NCI-H446 treated with DMSO at 0.1 percent for 48 hours (cell line): ENCODE measurements at places on chromosomes 5 and 9.

- DNase-seq: no peak
These were observed 138.7 kb downstream of the AUH start for GRCh38 chr9:91223000-91223399.

- no peak for DNase-seq
These were observed 5.4 kb downstream of the UBE2QL1 start for GRCh38 chr5:6453937-6454560.

DNA sequence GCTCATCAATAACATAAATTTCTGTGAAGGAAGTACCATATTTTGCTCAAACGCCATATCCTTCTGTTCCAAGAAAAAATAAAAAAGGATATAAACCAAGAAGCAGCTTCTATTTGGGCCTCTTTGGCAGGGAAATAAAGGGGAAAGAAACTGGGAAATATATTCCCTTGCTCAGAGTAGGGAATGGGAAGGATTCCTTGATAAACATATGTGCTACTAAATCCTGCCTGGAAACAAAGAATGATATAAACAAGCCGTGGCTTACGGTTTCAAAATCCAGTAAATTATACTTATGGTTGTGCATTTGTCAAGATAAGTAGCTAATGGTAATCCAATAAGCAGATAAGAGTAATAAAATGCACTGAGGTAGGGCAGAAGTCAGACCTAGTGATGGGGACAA is 481.6 kb downstream of the NTRK2 start:
- DNase-seq: no peak

GRCh38 chr9:129598089-129598596 is 22.8 kb downstream of the C9orf50 start:
- DNase-seq: no peak

DNA sequence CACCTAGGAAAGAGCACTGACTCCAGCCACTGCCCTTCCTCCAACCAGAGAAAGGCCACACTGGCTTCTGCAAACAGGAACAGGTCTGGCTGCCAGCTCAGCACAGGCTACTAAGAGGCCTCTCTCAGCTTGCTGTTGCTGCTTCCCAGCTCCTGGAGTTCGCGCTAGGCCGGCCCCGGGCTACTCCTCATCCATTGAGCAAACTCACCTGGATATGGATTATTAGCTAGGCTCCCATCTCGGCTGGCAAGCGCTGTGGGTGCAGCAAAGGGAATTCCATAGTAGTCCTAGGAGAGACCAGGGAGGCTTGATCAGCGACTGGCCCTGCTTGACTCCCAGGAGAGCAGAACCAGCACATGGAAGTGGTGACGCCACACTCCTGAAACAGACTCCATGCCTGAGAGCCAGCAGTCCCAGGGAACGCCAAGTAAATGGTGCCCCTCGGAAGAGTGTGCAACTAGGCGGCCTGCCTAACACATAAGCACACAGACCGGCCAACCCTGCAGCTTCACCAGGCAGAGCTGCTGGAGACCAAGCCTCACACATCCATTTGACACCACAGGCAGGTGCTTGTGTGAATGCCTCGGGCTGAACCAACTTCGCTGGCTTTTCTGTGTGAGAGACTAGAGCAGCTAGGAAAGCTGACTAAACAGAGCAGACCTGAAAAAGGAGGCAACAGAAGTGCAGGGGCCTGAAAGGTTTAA is 107.2 kb downstream of the UBE2R2 start:
- DNase-seq: no peak

DNA sequence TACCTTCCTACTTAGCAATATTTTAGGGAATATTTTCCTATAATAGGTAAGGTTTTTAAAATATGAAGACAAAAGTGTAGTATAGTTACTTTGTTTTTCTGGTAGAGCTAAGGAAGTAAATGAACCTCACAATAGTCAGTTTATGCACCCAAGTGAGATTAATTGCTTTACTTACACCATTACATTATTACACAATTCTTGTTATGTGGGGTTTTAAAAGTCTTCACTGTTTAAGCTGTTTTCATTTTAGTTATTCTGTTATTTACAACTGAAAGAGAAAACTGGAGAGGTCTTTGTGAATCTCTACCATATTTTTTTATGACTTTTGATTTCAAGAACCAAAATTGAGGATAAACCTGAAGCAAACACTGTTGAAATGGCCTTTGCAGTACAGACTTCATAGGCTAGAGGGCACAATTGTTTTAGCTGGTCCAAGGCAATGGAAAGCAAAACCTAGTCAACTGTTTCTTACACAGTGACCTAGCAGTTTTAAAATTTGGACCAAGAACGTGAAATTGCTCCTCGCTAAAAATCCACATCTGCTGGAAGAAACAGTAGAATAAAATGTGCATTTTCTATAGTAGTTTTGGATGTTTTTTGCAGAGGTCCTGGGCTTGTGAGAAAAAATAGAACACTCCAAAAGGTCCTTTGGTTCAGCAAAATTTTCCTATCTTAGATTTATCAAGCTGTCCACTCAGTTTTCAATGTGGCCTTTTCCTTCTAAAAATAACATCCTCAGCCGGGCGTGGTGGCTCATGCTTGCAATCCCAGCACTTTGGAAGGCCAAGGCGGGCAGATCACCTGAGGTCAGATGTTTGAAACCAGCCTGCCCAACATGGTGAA is 66.4 kb upstream of the FER start:
- peak; percentile 64 for DNase-seq

- no peak for DNase-seq
These were observed 63.5 kb downstream of the ZNF354C start for GRCh38 chr5:179123491-179124272.

DNA sequence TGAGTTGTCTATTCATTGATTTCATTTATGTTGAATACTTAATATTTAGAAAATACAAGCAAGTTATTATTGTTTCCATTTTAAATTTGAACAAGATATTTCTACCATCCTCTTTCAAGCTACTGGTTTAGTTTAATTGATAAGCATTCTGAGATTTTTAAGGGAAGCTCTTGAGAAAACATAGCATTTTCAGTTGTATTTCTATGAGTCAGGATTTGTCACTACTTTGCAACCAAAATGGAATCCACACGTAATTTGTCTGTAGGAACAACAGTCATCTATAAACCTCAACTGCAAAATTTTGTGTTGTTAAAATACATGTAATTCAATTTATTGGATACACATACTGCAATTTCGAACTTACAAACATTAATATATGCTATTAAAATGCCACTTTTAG is 74.0 kb downstream of the PRR16 start:
- no peak for DNase-seq

- DNase-seq: peak; percentile 29
These were observed 500.0 kb upstream of the C9orf72 start for GRCh38 chr9:28073270-28073669.

DNA sequence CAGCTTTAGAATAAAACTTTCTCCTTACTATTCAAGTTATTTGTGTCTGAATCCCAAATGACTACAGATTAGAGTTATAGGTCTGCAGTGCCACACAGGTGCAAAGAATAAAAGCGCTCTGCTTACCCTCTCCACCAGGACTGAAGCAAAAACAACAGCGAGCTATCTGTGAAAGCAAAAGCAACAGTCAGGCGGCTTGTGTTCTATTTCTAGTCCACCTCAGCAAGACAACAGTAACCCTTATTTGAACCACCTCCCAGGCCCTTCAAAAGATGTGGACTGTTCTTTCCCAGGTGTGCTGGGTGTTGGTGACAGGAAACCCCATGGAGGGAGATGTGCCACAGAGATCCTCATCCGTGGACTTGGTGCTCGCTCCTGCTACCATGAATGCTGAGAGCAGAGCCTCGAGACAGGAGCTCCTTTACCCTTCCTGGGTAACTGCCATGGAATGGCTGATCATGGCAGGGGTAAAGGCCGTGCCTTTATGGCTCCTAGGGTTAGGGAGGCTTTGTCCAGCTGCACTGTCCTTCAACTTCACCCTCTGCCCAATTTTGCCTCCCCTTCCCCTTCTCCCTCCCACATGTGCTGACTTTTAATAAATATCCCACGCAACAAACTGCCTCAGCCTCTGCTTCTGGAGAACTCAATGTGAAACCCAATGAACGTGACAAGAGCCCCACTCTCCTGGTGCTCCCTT is 108.6 kb downstream of the SERINC5 start:
- no peak for DNase-seq

GRCh38 chr9:20466328-20467008 is 155.8 kb downstream of the MLLT3 start:
- DNase-seq: no peak

- DNase-seq: no peak
These were observed 4.5 kb downstream of the FBXW5 start for GRCh38 chr9:136939996-136940525.

DNA sequence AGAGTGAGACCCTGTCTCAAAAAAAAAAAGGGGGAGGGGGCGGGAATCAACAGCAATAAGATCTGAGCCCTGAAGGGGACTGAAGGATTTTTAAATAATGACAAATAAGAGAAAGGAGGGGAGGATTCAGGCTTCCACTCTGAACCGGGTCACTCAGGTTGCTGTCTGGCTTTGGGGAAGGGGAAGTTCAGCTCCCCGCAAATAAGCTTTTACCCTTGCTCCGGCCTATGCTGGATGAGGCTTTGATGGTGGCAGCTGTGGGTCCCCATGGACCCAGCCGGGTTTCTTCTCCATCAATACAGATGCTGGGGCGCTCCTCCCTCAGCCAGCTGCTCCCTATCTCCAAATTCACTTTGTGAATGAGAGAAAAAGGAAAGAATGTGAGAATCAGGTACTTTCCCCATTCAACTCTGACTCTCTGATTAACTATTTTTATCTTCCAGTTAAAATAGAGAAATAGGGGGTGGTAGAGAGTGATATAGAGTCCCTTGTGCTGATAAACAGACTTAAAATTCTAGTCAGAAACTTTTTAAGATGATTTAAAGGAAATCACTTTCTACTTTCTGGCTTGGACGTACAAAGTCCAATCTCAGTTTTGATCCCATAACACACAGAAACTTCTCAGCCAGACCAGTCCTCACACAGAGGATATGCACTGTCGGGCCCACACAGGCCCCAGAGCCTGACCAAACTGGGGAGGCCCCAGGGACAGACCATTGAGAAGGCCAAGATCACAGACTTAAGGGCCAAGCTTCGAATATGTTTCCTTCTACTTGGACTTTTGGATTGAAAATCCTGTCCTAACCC is 39.6 kb downstream of the C5orf15 start:
- no peak for DNase-seq

GRCh38 chr5:95029569-95030366 is 255.1 kb downstream of the MCTP1 start:
- DNase-seq: no peak

DNA sequence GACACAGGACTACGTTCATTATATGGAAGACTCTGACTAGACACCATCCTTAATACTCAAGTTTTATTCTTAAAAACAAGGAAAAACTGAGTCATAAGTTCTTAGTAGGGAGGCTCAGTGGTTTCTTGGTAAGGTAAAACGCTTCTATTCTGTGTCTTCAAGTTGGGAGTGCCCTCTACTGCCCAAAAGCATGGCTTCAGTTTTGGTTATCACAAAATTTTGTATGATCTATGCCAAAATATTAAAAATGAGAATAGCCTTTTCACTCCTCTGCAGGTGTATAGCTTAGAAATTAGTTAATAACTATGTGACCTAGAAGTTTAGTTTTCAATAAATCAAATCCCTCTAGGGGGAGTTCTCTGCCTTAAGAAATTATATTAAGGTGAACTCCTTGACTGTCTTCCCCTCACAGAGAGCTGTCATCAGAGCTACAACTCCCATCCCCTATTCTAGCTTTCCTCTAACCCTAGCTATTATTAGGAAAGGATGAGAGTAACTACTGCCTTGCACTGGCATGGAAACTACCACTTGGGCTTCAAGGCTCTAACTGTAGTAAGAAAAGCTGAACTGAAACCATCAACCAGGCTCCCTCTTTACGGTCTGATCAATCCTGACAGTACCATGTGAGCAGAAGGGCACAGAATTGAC is 189.7 kb downstream of the GNAQ start:
- no peak for DNase-seq

DNA sequence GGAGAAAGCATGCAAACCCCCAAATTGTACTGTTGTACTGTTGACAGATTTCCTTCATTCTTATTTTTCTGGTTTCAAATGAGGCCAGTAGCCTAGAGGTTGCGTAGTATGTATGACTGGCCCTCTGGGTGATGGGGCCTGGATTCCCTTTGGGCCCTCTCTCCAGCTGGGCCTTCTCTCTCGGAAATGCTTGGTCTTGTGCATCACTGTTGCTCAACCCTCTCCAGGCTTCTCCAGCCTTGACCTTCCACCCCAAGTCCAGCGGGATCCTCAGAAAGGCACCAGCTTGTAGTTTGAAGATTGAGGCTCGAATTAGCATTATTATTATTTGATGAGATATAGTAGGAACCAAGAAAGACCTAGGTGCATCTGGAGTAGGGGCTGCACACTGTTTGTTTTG is 87.0 kb downstream of the ANGPTL2 start:
- no peak for DNase-seq

DNA sequence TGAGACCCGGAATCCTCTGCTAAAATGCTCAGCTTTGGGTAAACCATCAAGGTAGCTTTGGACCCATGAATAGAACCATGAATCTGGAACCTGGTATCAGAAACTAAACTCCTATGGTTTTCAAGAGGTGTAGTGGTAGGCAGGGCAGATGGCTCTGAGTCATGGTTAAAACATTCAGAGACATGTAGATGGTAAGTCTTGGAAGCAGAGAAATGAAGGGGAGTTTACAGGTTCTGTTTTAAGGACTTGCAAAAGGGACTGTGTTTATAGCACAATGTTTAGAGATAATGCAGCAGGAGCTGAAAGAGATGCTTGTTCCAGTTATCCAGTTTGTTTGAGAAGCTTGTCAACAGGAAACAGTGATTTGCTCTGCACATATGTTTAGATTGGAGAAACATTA is 36.0 kb upstream of the FBN2 start:
- DNase-seq: no peak

GRCh38 chr5:113003763-113004162 is 27.2 kb downstream of the DCP2 start:
- no peak for DNase-seq

GRCh38 chr9:89038382-89039103 is 47.3 kb downstream of the S1PR3 start:
- DNase-seq: peak; percentile 70

DNA sequence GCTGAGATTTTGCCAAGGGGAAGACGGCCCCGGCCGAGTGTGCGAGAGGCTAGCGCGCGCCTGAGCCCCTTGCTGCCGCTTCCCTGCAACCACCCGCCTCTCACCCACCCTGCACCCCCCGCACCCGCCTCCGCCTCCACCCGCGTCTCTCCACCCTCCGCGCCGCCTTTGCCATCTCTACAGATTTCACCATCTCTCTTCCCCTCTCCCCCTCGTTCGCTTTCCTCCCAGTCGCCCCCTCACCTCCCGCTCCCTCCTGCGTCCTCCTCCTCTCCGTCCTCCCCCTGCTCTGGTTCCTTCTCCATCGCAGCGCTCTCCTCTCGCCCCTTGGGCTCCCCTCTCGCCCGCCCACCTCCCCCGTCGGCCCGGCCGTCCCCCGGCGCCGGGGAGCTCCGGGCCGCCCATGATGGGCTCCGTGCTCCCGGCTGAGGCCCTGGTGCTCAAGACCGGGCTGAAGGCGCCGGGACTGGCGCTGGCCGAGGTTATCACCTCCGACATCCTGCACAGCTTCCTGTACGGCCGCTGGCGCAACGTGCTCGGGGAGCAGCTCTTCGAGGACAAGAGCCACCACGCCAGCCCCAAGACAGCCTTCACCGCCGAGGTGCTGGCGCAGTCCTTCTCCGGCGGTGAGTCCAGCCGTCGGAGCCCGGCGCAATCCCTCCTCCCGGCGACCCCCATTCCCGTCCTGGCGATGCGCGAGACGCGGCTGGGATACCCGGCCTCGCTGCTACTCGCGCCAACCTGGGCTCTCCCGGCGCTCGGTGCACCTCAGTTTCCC is at the start of gene PRDM12:
TSS of gene PRDM12 (plus strand) at position 344 of the 778 bp plus-strand sequence. CDS start at position 404, 60 bp downstream.
- DNase-seq: no peak
